ENCODE measurements at places on chromosomes 1 and 21. TPM values are rescaled to one million over a fixed set of nuclear protein-coding genes. Genes with fewer than 3 reads are reported as not detected.

DNA sequence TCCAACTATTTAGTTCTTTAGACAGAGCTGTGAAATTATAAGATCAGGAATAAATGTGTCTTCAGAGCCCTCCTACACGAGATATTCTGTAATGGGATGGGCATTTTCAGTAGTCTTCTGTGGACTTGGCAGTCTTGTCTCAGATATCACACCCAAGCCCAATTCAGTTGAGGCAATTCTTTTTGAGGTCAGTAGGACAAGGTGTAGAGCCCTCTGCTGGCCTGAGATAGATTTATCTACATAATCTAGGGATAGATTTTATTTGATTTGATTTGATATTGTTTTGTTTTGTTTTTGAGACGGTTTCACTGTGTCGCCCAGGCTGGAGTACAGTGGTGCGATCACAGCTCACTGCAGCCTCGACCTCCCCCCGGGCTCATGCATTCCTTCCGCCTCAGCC lies 77.5 kb downstream of the FMN2 start:
- H3K36me3 ChIP-seq = no peaks in the 10 kb centered on the region
- H3K4me3 ChIP-seq = no peak overlapping the region
- H3K27me3 ChIP-seq = no peaks in the 10 kb centered on the region
- H3K4me1 ChIP-seq = no peaks in the 10 kb centered on the region
- no peak overlapping the region for H3K27ac ChIP-seq

DNA sequence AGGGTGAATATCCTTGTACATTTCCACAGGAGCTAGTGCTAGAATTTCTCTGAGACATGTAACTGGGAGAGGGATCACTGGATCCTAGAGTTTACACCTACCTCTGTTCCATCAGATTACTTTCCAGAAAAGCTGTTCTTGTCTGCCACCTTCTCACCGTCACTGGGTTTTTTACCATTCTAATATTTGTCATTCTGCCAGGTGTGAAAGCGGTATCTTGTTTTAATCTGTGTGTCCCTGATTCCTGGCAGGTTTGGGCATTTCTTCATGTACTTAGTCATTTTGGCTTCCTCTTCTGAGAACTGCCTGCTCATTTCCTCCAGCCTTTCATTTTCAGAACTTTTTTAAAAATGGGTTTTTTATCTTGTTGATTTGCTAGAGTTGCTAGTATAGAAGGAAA lies 5.1 kb downstream of the PMF1 start:
- H3K4me3 ChIP-seq = no peak overlapping the region
- H3K27ac ChIP-seq = no peak overlapping the region
- peaks cover 10% of the 10 kb centered on the region for H3K4me1 ChIP-seq
- no peaks in the 10 kb centered on the region for H3K27me3 ChIP-seq
- no peak for DNase-seq

GRCh38 chr1:19437891-19438294 lies 47.4 kb downstream of the CAPZB start:
- H3K27me3 ChIP-seq = no peaks in the 10 kb centered on the region
- no peaks in the 10 kb centered on the region for H3K36me3 ChIP-seq
- peak; percentile 93 for DNase-seq

Gene KANK4
- 5.2 TPM for total RNA-seq

GRCh38 chr1:1359308-1359663 lies 931 bp upstream of the MXRA8 start:
- no peaks in the 10 kb centered on the region for H3K27me3 ChIP-seq
- no peaks in the 10 kb centered on the region for H3K36me3 ChIP-seq
- peak; percentile 64 for DNase-seq
- H3K27ac ChIP-seq = peak overlapping the region; percentile 86
- H3K4me1 ChIP-seq = peaks cover 38% of the 10 kb centered on the region

Gene NLRP3
- 1.4 TPM for total RNA-seq

DNA sequence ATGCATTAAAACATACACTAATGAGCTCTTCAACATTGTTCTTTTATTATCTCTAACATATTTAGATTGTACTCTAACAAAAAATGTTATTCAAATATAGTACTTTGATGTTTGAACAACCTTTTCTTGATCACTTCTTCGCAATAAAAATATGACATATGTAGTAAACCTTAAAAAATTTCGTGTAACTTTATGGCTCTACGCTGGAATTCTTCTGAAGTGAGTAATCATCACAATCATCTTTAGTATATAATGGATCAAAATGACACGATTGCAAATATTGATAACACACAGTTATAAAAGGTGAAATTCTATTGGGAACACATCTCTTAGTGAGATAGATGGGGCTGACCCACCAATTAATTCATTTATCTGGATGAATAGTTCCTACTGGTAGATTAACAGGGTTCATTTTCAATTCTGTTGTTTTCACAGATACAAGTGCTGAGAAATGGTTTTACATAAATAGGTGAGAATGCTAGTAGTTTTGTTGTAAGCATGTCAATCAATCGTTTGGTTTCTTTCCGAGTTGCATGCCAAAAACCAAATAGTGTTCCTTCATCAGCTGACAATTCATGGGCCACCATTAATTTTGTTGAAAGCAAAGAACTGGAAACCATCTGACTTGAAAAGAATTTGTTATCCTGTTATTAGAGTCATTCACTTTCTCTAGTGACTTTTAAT lies 1.5 kb upstream of the ZMPSTE24 start:
- DNase-seq = no peak
- H3K4me3 ChIP-seq = peak overlapping the region; percentile 88
- peaks cover 15% of the 10 kb centered on the region for H3K4me1 ChIP-seq
- H3K27me3 ChIP-seq = no peaks in the 10 kb centered on the region
- no peaks in the 10 kb centered on the region for H3K36me3 ChIP-seq
- peak overlapping the region; percentile 95 for H3K27ac ChIP-seq

DNA sequence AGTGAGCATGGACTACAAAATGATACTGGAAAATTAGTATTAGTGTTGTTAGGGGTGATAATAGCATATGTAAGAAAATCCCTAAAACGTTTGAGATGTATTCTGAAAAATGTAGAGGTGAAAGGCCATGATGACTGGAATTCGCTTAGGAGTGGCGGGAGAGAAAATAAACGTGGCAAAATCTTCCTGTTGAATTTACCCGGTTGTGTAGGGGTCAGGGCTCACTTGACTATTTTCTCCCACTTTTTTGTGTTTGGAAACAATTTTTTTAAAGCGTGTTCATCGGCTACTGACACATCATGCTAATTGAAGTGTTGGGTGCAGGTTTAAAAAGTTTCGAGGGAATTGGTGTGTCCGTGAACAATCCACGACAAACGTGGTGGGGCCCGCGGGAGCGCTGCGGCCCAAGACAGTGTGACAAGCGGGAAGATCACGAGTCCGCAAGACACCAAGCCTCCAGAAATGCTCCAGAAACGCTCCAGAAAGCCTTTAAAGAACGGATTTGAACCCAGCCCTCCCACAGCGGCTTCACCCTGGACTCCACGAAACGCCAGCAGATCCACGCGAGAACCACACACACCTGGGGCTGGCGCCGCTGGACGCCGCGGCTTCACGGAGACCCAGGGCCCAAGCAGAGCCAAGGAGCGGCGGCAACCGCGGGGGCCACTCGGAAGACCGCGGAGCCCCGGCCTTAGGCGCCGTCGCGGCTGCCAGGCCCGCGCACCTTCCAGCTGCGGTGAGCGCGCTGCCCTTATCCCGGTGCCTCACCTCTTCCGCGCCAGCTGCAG lies 573 bp downstream of the PSMG1 start:
- H3K36me3 ChIP-seq = no peaks in the 10 kb centered on the region
- peaks cover 5% of the 10 kb centered on the region for H3K4me1 ChIP-seq
- DNase-seq = peak; percentile 41
- peak overlapping the region; percentile 93 for H3K27ac ChIP-seq

DNA sequence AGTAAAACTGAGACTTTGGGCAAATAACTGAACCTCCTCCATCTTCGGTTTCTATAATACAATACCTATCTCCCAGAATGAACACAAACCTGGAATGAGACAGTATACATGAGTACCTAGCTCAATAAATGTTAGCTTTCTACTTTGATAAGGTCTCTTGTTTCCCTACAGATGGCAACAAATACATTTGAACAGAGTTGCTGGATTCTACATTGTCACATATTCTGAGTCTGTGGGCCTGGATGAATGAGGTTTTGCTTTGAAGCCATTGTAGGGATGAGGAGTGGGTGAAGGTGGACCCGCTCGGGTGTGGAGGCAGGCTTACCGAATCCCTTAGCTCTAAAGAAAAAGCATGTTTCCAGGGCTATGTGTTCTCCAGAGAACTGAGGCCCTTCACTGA lies 13.9 kb upstream of the FYB2 start:
- H3K4me3 ChIP-seq = no peak overlapping the region
- no peak overlapping the region for H3K27ac ChIP-seq
- no peak for DNase-seq
- no peaks in the 10 kb centered on the region for H3K36me3 ChIP-seq

GRCh38 chr1:43573066-43573800 lies 42.5 kb downstream of the PTPRF start:
- no peak overlapping the region for H3K27ac ChIP-seq
- H3K36me3 ChIP-seq = no peaks in the 10 kb centered on the region
- no peak for DNase-seq
- no peak overlapping the region for H3K4me3 ChIP-seq
- H3K4me1 ChIP-seq = peaks cover 9% of the 10 kb centered on the region
- H3K27me3 ChIP-seq = no peaks in the 10 kb centered on the region

Gene MFAP2
- 18.7 TPM for total RNA-seq

DNA sequence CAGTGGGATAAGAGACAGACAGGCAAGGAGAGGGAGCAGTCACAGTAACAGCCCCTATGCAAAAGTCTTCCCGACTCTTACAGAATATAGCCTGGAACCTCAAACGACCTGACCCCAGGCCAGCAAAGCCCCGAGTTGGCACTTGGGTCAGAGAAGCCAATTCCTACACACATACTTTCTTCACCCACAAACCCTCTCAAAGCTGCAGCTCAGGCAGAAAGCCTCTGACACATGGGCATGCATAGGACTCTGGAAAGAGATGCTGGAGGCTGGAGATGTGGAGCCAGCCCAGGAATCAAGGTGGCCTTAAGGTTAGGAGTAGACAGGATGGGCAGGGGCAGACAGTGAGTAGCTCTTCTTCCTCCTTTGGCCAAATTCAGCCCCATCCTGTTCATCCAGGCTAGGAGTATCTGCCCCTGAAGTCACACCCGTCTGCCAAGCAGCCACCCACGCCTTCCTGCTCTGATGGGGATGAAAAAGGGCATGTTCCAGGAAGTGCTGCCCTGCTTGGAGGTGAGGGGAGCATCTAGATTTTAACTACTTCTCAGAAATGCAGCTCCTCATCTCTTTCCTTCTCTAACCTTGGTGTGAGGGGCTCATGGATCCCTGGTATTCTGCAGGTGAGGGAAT lies 7.8 kb downstream of the SLC41A1 start:
- peaks cover 52% of the 10 kb centered on the region for H3K4me1 ChIP-seq
- H3K4me3 ChIP-seq = no peak overlapping the region
- DNase-seq = no peak
- H3K27ac ChIP-seq = no peak overlapping the region
- H3K27me3 ChIP-seq = no peaks in the 10 kb centered on the region

- no peak for DNase-seq
- no peak overlapping the region for H3K27ac ChIP-seq
- H3K27me3 ChIP-seq = no peaks in the 10 kb centered on the region
- peaks cover 17% of the 10 kb centered on the region for H3K4me1 ChIP-seq
Measured at GRCh38 chr1:8344893-8345507, 27.1 kb downstream of the SLC45A1 start.

Gene OR2T29
- not detected for total RNA-seq

DNA sequence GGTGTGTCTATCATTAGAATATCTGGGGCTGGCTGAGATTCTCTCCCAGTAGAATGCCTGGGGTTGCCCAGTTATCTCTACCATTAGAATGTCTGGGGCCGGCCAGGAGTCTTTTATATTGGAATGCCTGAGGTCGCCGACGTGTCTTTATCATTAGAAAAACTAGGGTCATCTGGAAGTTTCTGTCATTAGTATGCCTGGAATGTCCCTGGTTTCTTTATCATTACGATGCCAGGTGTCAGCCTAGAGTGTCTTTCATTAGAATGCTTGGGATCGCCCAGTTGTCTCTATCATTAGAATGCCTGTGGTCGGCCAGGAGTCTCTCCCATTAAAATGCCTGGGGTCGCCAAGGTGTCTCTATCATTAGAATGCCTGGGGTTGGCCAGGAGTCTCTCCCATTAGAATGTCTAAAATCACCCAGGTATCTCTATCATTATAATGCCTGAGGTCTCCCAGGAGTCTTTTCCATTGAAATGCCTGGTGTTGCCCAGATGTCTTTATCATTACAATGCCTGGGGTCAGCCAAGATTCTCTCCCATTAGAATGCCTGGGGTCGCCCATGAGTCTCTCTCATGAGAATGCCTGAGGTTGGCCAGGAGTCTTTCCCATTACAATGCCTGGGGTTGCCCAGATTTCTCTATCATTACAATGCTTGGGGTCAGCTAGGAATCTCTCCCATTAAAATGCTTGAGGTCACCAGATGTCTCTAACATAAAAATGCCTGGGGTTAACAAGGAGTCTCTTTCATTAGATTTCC lies 53.2 kb downstream of the RNF187 start:
- H3K27ac ChIP-seq = no peak overlapping the region
- no peak overlapping the region for H3K4me3 ChIP-seq
- DNase-seq = no peak

- H3K4me1 ChIP-seq = no peaks in the 10 kb centered on the region
- DNase-seq = no peak
- no peak overlapping the region for H3K4me3 ChIP-seq
- H3K27me3 ChIP-seq = no peaks in the 10 kb centered on the region
Measured at GRCh38 chr1:221376286-221376685, 365.6 kb downstream of the DUSP10 start.

DNA sequence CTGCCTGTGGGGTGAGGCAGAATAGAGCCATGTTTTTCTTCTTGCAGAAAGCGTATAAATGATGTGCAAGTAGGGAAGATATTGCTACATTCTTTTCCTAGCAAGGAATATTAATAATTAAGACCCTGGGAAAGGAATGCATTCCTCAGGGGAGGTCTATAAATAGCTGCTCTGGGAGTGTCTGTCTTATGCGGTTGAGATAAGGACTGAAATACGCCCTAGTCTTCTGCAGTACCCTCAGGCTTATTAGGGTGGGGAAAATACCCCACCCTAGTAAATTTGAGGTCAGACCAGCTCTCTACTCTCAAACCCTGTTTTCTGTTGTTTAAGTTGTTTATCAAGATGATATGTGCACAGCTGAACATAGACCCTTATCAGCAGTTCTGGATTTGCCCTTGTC lies 155.9 kb upstream of the HMCN1 start:
- H3K4me1 ChIP-seq = no peaks in the 10 kb centered on the region
- H3K36me3 ChIP-seq = no peaks in the 10 kb centered on the region
- no peak for DNase-seq
- no peak overlapping the region for H3K4me3 ChIP-seq

DNA sequence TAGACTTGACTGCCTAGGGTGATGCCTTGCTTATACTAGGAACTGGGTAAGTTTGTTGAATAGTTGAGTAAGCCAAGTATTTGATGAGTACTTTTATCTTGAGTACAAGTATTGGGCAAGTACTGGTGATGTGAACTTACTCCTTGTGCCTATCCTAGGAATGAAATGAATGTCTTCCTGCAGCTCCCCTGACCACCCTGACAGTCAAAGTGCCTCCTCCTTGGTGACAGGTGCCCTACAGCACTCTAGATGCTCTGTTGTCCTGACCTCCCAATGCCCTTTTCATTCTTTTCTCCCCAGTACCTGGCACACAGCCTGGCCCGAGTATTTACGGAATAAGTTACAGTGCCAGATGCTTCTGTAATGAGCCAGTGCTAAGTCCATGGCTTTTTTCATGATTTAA lies 25.5 kb downstream of the PCSK9 start:
- H3K4me1 ChIP-seq = no peaks in the 10 kb centered on the region
- H3K36me3 ChIP-seq = no peaks in the 10 kb centered on the region
- DNase-seq = no peak
- no peak overlapping the region for H3K4me3 ChIP-seq

GRCh38 chr1:7474786-7475502 lies 296.2 kb upstream of the VAMP3 start:
- no peak for DNase-seq
- H3K27me3 ChIP-seq = no peaks in the 10 kb centered on the region
- H3K27ac ChIP-seq = no peak overlapping the region
- H3K36me3 ChIP-seq = no peaks in the 10 kb centered on the region
- no peak overlapping the region for H3K4me3 ChIP-seq

Gene PDC
- total RNA-seq = 0.39 TPM

Data from testis (tissue), 5 donors.